Stimulated activated CD8-positive, alpha-beta memory T cell treated with anti-CD3 and anti-CD28 coated beads, Interleukin-2, amount 100 ng/mL, for 1 hour (primary cell): ENCODE measurements at places on chromosomes 13 and 19.

GRCh38 chr19:47037766-47038165 lies 10.7 kb downstream of the TMEM160 start:
- no peak for DNase-seq

DNA sequence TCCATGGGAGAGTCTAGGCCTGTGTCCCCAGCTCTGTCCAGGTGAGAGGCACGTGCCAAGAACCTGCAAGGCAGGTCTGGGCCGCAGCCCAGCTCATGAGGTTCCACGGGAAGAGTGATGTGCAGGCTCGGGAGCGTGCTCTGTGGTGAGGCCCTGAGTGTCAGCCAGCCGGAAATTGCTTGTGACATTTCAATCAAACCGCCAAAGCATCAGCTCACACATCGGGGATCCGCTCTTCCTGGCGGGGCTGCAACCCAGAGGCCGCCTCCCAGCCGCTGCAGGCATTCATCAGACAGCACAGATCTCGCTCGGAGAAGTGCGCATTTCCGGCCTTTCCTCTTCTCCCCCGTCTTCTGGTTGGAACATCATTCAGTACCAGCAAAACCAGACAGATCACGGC lies 109.3 kb downstream of the KDM4B start:
- DNase-seq, result no peak

GRCh38 chr19:48746110-48746509 lies 599 bp downstream of the IZUMO1 start:
- DNase-seq, result no peak

DNA sequence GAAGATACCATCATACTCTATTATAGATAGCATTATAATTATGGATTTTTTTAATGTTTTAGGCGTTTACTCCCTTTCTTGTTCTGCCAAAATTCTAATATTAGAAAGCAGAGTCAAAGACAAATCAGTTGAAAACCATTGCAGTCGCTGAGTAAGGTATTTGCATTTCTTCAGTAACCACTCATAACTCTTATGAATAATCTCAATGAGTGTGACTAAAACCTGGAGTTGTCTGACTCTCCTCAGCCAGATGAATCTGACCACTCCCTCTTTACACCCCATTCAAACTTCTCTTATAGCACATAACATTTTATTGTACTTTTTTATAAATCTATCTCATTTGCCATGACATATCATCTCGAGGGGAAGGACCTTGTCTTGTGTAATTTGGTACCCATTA lies 1006.5 kb downstream of the DIAPH3 start:
- no peak for DNase-seq

- peak; percentile 36 for DNase-seq
Measured at GRCh38 chr19:35135389-35135909, 590 bp upstream of the LGI4 start.

DNA sequence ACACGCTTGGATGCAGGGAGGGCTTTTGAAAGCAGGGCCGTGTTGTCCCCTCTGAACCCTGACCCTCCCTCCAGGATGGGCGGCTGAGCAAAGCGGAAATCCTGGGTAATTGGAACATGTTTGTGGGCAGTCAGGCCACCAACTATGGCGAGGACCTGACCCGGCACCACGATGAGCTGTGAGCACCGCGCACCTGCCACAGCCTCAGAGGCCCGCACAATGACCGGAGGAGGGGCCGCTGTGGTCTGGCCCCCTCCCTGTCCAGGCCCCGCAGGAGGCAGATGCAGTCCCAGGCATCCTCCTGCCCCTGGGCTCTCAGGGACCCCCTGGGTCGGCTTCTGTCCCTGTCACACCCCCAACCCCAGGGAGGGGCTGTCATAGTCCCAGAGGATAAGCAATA lies 15.2 kb downstream of the RCN3 start:
- DNase-seq, result no peak

DNA sequence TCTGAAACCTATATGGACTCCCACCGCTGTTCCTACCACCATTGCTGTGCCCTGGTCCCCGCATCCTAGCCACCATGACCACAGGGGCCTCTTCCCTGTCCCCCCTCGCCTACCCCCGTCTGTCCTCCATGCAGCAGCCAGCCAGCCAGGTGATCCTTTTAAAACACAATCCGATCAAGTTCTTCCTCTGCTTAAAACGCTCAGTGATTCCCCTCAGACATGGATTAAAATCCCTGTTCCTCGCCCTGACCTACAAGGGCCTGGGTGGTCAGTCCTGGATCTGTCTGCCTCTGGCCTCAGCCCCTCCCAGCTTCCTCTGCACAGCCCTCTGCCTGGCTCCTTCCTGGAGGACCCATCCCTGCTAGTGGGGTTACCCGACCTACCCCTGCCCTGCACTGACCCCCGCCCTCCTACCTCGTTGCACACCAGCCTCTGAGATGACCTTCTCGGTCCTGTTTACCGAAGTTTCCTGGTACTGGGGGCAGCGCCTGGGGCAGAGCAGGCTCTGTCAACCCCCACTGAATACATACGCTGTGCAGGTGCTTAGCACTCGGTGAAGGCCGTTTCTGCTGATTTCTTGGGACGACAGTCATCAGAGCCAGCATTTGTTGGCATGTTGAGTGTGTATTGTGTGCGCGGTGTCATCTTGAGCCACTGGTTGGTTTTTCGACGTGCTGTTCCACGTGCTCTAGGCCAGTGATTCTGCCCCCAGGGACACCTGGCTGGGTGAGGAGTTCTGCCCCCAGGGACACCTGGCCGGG lies 14.7 kb upstream of the LENG8 start:
- no peak for DNase-seq

DNA sequence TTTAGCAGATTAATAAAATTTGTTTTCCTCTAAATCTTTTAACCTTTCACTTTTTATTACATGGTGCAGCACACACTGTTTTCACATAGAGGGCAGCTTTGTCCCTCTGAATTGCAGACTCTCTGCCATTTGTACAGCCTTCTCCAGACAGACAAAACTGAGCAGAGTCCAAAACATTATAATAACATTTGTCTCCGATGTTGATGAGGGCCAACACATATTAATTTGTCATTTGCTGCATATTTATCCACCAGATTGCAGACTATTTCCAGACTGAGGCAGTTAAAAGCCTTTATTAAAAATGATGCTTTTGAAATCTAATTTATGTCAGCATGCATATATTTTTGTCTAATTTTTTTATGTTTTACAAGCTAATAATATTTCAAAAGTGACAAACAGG lies 1251.9 kb upstream of the SLC10A2 start:
- DNase-seq, result no peak

GRCh38 chr13:52840066-52840465 lies 8.4 kb downstream of the PCDH8 start:
- DNase-seq, result no peak

GRCh38 chr13:77811381-77811780 lies 107.2 kb downstream of the EDNRB start:
- DNase-seq, result no peak

DNA sequence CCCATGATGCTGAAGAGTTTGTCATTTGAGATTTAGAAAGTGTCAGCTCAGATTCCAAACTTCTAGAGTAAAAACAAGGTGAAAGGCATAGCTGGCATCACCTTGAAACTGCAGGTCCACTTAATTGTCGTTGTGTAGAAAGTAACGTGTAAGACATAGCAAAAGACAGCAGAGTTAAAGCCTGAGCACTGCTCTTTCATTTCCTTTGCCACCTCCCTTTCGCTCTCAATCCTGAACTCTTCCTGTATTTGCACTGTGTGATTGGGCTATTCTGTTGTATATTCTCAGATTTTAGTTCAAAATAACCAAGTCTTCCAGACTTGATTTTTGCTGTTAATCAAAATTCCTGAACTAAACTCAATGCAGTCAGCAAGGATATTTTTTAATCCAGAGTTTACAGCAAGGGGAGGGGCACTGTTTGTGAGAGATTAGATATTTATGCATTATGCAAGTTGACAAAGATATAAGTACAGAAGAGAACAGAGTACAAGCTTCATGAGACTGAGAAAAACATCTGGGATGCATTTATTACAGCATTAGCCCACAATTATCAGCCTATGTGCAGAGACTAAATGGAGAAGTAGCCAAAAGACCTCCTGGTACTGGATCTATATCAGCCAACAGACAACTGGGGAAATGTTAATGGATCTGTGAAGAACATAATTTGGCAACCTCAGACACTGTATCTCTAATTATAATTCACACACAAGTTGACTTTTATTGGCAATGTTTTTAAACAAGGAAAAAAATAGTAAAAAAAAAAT lies 328.6 kb downstream of the SUCLA2 start:
- no peak for DNase-seq

- no peak for DNase-seq
Measured at GRCh38 chr13:60707878-60708277, 310.9 kb downstream of the TDRD3 start.

DNA sequence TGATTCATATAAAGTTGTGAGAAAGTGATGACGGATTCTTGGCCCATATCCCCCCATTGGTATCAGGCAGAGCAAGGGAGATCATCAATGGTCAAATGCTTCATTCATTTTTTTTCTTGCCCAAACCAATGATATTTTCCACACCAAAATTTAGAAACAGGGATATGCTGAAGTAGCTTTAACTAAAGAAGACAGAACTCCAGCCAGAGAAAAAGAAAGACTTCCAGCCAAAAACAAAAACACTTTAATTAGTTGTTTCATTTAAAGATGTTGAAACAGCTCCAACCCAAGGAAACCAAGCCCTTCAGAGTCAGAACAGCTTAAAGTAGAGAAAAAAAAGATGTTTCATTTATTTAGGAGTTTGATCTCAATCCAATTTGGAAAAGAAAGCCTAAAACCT lies 358.9 kb upstream of the NBEA start:
- no peak for DNase-seq

DNA sequence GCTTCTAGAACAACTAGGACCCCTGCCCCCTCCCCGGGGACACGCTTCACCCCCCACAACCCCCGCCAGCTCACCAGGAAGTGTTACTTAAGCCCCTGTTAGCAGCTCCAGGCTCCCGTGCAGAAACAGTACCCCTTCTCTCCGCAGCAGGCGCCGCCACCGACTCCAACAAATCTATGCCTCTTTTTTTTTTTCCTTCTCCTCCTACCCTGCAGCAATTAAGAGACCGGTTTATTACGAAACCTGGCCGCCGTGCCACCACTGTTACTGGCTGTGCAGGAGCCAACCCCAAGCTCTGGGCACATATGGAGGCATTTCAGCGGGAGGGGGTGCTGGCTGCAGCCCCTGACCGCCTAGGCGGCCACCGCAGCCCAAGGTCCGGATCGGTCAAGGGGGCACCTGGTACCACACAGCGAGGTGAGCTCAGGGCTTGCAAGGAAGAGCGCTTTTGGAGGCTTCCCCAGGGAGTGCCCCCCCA lies 2.4 kb downstream of the GADD45B start:
- no peak for DNase-seq

DNA sequence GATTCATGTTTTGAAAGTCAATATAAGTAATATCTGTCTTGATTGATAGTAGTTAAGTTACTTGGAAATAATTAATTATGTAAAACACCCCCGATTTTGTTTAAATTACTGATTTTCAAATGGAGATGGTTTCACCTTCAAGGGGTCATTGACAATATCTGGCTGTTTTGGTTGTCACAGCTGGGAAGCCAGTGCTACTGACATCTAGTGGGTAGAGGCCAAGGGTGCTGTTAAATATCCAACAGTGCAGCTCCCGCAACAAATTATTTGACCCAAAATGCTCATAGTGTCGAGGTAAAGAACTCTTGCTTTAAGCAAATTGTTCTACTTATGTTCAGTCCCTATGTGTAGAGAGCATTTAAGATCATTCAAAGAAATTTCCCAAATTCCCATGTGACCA lies 50.6 kb upstream of the PCDH20 start:
- no peak for DNase-seq
